ENCODE measurements at places on chromosomes 5 and 9.

- no peak for DNase-seq
These were observed 610.4 kb downstream of the ELAVL2 start for GRCh38 chr9:23215688-23216087.

DNA sequence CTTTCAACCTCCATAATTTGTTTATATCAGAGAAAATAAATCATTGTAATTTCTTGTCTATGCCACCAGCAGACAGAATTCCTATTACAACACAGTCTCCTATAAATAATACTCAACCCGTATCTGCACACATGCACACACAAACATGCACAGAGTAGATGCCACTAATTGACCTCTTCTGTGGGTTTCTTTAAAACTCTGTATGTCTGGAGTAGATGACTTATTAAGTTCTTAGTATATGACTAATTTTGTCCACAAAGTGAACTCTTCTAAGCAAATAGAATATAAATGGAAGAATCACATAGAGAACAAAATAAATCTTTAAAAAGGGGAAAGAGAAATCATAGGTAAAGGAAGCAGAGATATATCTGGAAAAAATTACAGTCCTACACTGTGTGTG, 452.3 kb downstream of the MTRR start:
- DNase-seq = no peak

DNA sequence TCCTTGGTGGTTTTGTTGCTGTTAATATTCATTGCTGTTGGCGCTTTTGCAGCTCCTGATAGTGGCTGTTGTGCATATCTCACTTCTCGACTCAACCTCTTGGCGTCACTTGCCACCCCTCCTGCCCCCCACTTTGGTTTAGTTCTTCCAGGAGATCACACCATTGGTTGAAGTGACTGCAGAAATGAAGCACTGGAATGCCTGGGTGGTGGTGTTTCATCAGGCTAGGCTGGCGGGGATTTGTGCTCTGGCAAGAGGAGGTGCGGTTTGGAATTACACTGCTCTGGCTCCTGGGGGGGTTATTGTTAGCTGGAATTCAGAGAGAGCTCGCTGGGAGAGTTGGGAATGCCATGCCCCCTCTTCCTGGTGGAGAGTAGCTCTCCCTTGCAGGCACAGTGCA, 11.5 kb downstream of the PRRC2B start:
- no peak for DNase-seq

DNA sequence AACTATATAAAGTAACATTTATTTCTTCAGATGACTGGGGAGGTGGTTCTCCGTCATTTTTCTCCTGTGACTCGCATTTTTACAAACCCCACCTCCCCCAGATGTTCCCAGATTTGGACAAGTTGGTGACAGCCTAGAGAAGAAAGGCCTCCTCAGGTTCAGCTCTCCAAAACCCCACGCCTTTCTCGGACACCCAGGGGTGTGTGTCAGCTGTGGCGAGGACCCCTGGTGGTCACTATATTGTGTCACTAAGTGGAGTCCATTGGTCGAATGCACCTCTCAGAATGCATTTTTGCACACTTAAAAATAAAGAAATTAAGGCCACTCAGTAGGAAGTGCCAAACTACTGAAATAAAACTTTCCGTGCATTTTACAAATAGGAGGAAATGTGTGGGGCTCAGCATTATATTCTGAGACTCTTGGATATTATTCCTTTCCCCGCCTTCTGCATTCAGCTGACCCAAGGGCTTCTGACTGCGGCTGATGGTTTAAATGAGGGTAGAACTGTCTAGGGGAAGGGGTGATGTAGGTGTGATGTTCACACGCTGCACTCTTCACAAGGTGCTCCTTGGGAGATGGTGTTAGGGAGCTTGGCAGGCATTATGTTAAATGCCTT, 47.6 kb downstream of the ACO1 start:
- peak; percentile 25 for DNase-seq

Data from CD8-positive, alpha-beta memory T cell (primary cell).